Gastrocnemius medialis (tissue), 4 donors: ENCODE measurements at places on chromosomes 16 and 17.

DNA sequence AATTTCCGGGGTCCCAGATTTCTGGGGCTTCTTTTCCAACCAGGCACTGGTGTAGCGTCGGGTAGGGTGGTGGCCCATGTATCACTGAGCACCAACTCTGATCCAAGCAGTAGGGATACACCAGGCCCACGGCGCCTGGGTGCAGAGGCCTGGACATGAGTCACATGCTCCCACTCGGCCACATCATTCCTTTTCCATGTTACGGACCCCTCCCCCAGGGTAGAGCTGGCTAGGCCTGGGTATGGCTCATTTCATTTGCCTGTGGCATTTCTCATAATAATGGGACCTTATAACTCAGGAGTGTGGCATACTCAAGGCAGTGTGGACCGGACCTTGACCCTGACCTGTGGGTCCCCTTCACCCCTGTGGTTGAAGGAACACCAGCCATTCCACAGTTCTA is 18.0 kb upstream of the NDRG4 start:
- DNase-seq = no peak

GRCh38 chr16:84720177-84720579 is 20.4 kb downstream of the USP10 start:
- DNase-seq = no peak

GRCh38 chr17:34171245-34171818 is 83.8 kb upstream of the CCL2 start:
- no peak for DNase-seq

DNA sequence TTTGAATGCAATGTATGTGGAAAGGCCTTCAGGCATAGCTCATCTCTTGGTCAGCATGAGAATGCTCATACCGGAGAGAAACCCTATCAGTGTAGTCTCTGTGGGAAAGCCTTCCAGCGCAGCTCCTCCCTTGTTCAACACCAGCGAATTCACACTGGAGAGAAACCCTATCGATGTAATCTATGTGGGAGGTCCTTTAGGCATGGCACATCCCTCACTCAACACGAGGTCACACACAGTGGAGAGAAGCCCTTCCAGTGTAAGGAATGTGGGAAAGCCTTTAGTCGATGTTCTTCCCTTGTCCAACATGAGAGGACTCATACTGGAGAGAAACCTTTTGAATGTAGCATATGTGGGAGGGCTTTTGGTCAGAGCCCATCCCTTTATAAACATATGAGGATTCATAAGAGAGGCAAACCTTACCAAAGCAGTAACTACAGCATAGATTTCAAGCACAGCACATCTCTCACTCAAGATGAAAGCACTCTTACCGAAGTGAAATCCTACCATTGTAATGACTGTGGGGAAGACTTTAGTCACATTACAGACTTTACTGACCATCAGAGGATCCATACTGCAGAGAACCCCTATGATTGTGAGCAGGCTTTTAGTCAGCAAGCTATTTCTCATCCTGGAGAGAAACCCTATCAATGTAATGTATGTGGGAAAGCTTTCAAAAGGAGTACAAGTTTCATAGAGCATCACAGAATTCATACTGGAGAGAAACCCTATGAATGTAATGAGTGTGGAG is 24.7 kb downstream of the ZFP90 start:
- DNase-seq = no peak

GRCh38 chr16:684961-685696 is 995 bp upstream of the JMJD8 start:
- no peak for DNase-seq

DNA sequence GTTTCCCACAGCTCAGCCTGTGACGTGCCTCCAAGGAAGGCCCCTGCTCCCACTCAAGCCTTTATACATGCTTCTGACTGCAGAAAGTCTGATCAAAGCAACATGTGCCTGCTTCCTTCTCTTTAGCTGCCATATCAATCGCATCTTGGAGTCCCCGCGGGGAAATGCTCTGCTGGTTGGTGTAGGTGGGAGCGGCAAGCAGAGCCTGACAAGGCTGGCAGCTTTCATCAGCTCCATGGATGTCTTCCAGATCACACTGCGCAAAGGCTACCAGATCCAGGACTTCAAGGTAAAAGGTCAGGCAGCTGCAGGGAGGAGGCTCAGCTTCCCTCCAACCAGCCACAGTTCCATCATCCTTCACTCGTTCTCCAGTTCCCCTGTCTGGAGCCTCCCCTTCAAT is 189.7 kb downstream of the ZNF18 start:
- DNase-seq = no peak

- no peak for DNase-seq
These were observed 4.3 kb downstream of the PGAP6 start for GRCh38 chr16:377419-377951.

- no peak for DNase-seq
These were observed 12.2 kb upstream of the MMD start for GRCh38 chr17:55433629-55434422.

DNA sequence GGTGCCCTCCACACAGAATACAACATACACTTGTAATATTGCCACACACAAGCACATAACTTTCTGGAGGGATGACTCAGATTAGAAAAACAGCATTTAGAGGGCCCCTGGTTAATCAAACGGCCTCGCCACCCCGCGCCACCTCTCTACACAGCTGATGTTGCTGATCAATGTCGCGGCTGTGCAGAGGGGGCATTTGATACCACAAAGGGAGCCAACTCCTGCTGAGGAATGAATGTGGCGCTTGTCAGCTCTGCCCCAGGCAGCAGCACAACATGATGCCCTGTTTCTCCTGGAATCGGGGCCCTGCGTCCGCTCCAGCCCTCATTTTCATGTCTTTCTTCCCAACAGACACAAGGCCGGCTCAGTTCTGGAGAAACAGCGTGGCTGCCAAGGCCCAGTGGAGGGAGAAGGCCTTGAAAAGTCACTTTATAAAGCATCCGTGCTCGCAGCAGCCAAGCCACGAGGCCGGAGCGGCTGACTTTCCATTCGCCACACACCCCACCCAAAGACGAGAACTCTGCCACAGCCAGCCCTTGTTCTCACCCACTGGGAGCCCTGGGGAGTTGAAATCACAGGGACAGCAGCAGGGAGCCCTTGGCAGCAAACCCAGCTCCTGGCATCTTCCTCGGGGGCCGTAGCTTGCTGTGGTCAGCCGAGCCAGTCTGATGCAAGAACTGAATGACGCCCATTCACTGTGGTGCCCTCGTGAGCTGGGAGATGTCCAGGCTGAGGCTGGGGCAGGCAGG is 65.6 kb downstream of the XYLT1 start:
- DNase-seq = peak; percentile 77

DNA sequence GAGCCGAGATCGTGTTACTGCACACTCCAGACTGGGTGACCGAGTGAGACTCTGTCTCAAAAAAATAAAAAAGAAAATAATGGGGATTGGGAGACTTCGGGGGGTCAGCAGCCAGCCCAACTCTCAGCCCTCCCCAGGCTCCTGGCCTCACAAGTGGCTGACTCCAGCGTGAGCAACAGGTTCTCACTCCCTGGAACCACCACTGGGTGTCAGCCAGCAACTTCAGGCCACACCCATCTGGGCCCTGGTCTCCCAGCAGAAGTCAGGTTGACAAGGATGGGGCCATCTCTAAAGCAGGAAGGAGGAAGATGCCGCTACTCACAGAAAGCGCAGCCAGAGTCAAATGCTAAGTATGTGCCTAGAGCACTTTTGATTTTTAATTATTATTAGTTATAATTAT is 139.4 kb downstream of the C16orf78 start:
- DNase-seq = peak; percentile 47

GRCh38 chr16:66278111-66278531 is 88.4 kb upstream of the CDH5 start:
- DNase-seq = no peak
